Amygdala (tissue), 56 donors: ENCODE measurements at places on chromosomes 6 and 20.

DNA sequence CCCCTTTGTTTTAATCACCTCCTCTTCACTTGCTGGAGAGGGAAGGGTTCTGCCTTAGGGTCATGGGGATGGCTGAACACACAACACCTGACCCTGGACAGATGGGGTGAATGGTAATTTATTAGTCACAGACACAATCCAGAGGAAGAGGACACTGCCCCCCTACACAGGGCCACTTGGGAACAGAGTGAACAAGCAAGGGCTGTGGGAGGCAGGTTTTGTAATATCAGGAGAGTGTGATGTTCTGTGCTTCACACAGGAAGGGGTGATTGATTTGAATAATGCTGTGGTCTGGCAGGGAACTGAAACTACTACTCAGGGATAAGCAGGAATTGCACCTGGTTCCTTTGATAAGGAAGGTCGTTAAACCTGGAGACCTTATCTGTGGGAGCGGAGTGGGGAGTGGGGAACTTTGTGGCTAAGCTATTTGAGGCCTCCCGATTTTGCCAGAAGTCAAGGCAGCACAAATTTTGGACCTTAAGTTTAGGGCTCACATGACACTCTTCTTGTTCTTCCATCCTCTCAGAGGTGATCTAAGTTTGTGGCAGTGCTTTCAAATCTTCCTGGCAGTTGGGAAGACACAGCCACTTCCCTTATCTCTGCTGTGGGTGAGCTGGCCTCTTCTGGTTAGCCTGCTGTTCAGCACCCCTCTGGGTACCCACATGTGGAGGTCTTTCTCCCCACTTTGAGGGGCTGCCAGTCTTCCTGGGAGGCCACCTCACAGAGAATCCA, 77.8 kb downstream of the CD164 start:
- DNase-seq = no peak

- DNase-seq = no peak
Observed at GRCh38 chr6:133964052-133964451, 11.0 kb downstream of the TBPL1 start.

GRCh38 chr6:15744818-15745402, 82.1 kb upstream of the DTNBP1 start:
- DNase-seq = no peak

DNA sequence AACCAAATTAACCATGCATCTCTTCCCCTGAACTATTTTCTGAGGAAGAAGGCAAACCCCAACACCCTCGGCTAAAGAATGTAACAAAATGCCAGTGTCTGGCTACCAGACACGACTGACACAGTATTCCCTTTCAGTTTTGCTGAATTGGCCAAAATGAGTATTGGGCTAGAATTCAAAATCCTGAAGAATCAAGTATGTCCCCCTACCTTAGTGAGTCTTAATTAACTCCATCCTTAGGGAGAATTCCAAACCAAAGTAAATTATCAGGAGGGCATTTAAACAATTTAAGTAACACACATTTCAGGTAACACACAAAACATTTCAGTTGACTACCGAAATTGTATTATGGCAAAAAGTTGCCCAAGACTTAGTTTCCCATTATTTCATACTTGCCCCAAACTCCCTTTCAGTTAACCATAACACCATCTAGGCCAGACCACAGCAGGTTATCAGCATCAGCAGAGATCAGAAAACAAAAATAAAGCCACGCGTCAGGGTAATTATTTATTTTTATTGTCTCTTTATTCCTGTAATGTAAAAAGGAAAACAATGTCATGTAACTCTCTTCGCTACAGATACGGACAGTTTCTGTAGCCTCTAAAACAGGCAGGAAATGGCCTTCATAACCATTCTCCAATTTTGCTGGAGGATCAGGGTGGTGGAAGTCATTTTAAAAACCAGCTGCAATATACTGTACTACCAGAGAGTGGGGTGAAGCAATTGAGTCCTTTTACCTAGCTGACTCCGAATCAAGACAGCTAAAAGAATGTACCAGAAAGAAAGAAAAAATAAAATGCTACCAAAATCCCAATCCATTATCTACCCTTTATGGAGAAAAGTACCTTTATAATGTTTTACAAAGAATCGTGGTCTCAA, 1.9 kb downstream of the SNX5 start:
- DNase-seq = no peak

DNA sequence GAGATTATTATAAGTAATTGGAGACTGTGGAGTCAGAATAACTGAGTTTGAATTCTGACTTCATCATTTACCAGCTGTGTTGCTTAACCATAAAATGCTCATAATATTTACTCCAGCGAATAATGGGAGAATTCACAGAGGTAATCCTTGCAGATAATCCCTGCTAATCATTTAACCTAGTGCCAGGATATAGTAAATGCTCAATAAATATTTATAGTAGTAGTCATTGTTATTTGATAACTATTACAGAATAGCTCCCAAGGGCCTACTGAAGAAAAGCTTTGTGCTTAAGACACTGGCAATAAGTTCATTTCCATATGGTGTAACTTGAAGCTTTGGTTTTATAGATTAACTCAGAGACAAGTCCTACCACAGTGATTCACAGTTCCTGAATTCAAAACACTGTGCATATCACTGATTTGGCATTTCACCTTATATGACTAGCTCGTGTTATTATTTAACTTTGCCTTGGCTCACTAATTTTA, 208.8 kb upstream of the PLCB4 start:
- no peak for DNase-seq

- DNase-seq = no peak
Observed at GRCh38 chr6:82693094-82693493, 329.5 kb downstream of the TPBG start.
